ENCODE measurements at places on chromosomes 5 and 9. TPM values are rescaled to one million over a fixed set of nuclear protein-coding genes. Genes with fewer than 3 reads are reported as not detected.

TMEM174 gene
- not detected for polyA plus RNA-seq

DNA sequence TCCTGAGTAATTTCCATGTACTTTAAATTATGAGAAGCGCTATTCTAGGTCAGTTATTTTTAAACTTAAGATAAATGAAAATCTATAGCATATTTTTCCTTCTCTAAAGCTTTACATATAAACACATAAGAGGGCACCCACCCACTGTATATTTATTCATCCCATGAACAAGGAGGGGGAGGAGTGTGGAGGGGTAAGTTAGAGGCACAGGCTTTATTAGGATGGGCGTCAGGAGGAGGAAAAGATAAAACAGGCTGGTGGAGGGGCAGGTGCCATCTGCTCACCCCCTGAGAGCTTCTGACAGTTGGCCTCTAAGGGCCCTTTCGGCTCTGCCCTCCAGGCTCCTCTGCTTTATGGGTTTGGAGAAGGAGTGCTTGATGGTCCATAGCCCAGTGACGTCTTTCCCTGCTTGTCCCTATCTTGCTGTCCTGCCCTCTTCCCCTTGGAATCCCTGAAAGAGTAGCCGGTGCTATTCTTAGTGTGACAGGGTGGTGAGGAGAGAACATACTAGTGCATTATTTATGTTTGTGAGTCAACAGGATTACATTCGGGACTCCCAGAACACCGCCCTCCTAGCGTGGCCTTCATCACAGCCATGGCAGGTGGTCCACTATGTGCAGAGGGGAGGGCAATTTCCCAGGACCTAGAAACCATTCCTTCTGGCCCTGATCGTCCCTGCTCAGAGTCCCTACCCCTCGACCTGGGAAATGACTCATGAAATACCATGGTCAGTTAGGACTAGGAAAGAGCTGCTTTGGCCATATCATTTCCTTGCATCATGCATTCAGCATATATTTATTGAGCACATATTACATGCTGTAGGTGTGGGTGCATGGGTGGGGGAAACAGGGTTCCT is 7.9 kb upstream of the SYNPO start:
- DNase-seq = peak; percentile 51

TMC1 gene
- polyA plus RNA-seq = not detected

C9orf153 gene
- 0.09 TPM for polyA plus RNA-seq

CHSY3 gene
- polyA plus RNA-seq = 0.33 TPM

GRCh38 chr5:80865551-80865950 is 94.6 kb upstream of the RASGRF2 start:
- no peak for DNase-seq

GABBR2 gene
- 0.14 TPM for polyA plus RNA-seq

DNA sequence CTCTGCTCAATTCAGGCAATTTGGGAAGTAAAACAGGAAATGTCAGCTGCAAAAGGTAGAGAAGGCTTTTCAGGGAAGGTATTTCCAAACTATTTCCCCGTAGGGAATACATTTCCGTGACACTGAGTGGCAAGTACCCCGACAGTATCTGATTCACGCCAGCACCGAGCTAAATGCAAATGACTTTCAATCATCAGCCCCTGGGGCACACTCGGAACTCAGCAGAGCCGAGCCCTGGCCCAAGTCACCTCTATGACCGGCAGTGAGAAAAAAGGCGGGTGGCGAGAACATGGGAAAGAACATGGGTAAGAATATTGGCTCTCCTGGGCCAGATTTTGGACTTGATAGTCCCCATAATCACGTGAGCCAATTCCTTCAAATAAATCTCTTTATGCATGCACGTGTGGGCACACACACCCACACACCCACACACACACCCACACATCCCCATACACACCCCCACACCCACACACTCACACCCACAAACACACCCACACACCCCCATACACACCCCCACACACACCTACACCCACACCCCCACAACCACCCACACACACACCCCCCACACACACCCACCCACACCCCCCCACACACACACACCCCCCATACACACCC is 43.0 kb downstream of the COL23A1 start:
- DNase-seq = peak; percentile 40

DNA sequence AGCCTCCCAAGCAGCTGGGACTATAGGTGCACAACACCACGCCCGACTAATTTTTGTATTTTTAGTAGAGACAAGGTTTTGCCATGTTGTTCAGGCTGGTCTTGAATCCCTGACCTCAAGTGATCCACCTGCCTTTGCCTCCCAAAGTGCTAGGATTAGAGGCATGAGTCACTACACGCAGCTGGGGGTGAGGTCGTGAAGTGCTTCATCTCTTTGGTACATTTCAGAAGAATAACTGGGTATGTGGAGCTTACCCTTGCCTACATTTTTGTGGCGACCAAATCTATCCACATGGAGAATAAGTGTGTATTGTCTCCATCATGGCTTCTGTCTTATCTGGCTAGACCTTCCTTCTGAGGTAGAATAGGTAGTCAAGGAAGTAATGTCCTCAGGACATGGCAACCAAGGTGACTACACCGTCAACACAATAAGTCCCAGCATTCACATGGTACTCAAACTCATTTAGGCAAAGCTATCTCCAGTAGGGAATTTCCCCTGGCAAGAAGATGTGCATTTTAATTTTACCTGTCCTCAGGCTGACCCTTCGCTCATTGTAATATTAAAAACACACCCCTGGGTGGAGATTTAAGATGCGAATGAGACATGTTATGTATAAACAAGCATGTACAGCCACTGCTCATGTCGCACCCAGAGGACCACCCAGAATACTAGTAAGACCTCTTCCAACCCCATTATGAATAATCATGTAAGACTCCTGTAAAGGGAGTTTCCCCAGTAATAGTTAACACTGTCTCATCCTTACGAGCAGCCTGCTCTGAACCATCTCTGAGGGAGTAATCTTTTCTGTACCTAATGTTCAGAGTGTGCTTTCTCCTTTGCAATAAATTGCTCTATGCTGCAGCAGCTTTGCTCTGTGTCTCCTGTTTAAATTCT is 1173.2 kb downstream of the TAF11L14 start:
- DNase-seq = no peak

SOHLH1 gene
- polyA plus RNA-seq = not detected

MSANTD3 gene
- 25.6 TPM for polyA plus RNA-seq

DNA sequence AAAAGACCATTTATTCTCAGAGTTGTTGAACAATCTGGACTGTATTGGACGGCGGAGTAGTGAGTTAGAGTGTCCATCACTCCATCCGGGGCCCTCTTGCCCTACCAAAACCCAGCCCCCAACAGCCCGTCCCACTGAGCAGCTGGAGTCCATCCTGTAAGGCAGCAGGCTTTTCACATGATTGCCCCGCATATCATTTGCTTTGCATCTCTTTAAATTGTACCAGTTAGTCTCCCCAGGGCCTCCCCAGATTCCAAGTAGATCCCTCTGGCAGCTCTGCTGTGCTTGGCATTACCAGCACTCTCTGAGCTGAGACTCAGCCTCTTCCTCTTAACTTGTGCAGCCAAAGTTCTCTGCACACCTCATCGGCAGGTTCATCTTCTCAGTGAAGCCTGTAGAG is 48.6 kb upstream of the ADCY2 start:
- no peak for DNase-seq

DNA sequence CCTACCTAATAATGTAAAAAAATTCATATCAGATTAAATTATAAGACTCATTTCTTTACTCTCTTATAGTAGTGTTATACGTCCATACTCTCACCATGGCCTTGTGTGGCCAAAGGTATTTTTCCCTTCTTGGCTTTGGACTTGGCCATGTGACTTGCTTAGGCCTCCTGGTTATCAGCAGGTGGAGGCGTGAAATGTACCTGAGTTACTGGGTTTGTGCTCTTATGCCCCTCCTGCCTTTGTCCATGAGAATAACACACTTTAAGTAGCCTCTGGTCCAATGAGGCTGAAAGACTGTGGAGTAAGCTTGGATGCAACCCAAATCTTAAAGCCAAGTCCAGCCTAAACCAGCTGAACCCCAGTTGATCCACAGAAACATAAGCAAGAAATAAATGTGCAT is 68.7 kb downstream of the RETREG1 start:
- no peak for DNase-seq

DNA sequence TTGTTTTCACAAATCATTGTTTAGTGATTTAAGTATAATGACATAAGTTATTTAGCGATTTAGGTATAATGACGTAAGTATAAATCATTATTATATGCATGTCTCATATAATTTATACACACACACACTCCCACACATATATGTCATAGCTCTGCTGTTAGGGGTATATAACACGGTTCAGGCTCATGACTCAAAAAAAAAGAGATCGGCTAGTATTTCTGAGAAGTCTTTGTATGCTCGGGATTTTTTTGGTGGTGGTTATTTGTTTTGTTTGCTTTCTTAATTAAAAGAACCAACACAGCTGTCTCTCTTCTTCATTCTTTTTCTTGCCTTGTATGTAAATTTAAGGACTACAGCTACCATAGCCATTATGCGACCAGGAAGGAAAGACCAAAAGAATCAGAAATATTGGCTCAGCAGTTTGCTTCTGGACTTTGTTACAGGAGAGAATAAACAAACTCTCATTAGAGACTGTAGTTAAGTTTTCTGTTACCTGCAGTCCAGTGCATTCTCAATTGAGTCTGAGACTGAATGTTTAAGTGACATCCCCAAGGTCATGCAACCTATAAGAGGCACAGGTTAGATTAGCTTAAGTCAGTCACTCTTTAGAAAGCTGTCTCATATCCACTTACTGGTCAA is 83.2 kb upstream of the NREP start:
- DNase-seq = no peak

- DNase-seq = no peak
These were observed 65.3 kb upstream of the MYO10 start for GRCh38 chr5:17001428-17001827.

SLC2A6 gene
- polyA plus RNA-seq = 1.8 TPM

GABRA1 gene
- polyA plus RNA-seq = not detected

SCGB3A2 gene
- polyA plus RNA-seq = not detected

Measured in psoas muscle (tissue), 8 donors.